ENCODE measurements at places on chromosomes 2 and 18.

DNA sequence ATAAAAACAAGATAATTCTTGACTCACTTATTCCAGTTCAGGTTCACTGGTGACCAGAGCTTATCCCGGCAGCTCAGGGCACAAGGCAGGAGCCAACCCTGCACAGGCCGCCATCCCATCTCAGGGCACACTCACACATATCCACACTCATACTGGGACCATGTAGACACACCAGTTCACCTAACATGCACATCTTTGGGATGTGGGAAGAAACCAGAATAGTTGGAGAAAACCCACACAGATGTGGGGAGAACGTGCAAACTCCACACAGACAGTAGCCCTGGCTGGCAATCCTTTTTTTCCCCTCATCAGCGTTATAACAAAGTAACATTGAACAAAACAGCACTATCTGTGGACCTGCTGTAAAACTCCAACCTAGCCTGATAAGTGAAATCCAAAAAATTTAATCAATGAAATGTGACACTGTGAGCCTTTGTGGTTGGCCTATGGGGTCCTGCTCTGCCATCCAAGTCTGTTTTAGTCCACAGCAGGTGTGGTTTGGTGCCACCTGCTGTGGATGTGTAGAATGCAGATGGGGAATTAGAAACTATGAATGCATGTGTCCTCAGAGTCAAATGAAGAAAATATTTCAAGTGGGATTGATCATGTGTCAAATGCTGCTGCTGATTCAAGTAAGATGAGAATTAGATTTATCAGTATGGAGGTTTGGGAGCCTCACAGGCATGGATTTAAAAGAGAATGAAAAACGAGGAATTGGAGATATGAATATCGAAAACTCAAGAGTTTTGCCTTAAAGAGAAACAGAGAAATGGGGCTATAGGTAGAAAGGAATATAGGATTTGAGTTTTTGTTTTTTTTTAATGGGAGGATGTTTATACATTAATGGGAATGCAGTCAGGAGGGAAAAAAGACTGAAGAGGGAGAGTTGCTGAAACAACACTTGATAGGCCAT, 47.0 kb downstream of the UGP2 start:
- peak; percentile 5 for DNase-seq

DNA sequence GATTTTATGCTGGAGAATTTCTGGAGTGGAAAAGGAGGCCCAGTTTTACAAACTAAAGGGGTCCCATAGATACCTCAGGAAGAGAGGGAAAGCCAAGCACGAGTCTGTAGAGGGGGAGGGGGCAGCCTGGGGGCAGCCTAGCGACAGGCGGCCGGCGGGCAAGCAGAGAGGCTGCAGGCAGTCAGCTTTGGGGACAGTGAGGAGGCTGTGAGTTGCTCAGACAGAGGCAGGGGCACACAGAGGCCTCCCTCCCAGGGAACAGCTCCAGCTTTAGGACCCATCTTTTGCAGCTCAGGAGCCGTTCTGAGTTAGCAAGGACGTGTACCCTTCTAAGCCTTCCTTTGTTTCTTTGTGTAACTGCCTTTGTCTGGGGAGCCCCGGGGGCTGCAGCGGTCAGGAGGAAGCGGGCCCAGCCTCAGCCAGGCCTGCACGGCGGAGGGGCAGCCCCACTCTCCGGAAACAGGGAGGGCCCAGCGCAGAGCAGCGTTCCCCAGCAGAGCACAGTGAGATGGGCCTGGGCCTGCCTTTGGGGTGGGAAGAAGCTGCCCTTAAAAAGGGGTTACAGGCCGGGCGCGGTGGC, 41.1 kb upstream of the RALBP1 start:
- no peak for DNase-seq

DNA sequence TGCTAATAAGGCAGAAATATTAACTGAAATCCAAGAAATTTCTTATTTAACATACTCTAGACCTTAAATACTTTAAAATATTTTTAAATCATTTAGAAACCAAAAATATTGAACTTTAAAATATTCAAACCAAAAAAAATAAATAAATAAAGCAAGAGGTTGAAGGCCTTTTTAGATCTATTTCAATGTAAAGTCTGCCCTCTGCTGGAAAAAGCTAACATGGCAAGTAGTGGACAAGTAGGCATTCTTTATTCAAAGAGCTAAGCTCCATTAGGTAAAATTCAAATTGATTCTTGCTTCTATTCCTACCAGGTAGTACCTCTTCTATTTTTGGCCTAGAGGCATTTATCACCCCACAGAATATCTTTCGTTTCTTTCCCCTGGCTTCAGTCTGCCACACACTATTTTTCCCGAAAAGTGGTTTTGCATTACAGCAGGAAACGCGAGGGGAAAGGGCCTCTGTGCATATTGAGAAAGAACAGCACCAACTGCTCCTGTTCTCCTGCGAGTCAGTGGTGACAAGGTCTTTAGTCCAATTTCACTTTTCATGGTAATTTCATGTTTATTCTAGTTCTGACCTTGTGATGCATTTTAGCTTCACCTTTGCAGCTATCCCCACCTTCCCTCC, 20.4 kb downstream of the IFIH1 start:
- DNase-seq: peak; percentile 38

- DNase-seq: no peak
Measured at GRCh38 chr2:129708221-129708967, 271.1 kb upstream of the RAB6C start.

All from GM06990 (cell line).